ENCODE measurements at places on chromosomes 11 and 22. TPM values are rescaled to one million over a fixed set of nuclear protein-coding genes. Genes with fewer than 3 reads are reported as not detected.

Gene SCGB1D2
- not detected for total RNA-seq

Gene SAAL1
- total RNA-seq: 21.7 TPM

Gene OR10D3
- total RNA-seq: not detected

Gene CEND1
- total RNA-seq: 3.9 TPM

Gene KRTAP5-8
- total RNA-seq: not detected
